Cortex of kidney (tissue), 1 donor: ENCODE measurements at places on chromosomes 4 and X.

DNA sequence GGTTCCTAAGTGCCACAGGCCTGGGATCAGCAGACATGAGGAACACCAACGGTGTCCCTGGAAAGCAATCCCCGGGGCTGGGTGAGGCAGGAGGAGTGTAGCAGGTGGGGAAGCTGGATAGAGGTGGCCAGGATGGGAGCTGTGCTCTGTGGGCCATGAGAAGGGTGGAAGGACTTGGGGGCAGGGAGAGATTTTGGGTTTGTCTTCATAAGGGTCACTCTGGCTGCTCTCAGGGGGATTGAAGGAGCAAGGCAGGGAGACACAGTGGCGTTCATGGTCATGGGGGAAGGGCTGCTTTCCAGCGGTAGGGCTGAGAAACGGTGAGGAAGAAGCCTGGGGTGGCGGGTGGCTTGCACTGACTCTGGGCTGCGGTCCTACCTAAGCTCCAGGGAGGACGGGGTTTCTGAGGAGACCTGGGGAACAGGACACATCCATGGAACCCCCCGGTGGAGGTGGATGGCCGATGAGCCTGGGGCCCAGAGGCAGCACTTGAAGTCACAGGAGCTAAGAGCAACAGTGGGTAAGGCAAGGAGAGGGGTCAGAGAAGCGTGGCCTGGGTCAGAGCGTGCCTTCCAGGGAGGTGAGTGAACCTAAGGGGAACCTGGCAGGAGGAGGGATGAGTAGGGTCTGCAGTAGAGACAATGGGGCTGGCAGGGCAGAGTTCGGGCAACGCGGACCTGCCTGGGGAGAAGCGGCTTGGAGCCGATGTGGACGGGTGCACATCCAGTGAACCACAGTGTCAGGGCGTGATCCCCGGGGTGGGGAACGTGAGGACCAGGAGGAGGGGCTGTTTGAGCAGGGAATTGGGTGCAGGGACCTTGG, 12.4 kb upstream of the CTBP1 start:
- DNase-seq, result no peak

- DNase-seq, result no peak
Measured at GRCh38 chr4:185995665-185996064, 73.3 kb upstream of the TLR3 start.

GRCh38 chr4:156252358-156252921, 298.8 kb upstream of the CTSO start:
- no peak for DNase-seq

- DNase-seq, result no peak
Measured at GRCh38 chr4:42541647-42542046, 115.3 kb downstream of the ATP8A1 start.

DNA sequence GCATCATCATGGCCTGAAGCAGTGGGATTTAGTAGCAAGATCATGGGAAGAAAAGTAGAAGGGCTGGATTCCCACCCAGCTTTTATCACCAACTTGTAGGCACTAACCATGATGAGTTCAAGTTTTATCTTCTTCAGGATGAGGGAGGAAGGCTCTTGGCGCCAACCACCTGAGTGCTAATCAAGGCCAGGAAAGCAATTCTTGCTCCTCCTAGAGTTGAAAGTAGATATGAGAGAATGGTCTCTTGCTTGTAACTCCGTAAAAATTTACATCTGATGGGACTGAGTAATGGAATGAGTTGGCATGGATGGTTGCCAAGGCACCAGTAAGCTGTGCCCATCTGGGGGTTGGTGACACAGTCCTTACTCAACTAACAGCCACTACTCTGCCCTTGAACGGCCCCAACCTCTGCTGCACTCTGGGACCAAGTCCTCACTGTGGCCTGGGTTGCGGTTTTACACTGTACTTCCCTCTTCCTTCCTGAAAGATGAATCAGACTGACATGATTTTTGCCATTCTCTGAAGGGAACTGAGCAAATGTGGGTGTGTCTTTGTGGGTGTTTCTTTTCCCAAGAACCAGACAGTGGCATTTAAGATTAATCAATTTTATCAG, 39.4 kb upstream of the NDP start:
- no peak for DNase-seq

- no peak for DNase-seq
Measured at GRCh38 chrX:152641256-152641875, 3.7 kb downstream of the GABRQ start.

- no peak for DNase-seq
Measured at GRCh38 chr4:139666735-139667281, 1.2 kb downstream of the MGST2 start.

DNA sequence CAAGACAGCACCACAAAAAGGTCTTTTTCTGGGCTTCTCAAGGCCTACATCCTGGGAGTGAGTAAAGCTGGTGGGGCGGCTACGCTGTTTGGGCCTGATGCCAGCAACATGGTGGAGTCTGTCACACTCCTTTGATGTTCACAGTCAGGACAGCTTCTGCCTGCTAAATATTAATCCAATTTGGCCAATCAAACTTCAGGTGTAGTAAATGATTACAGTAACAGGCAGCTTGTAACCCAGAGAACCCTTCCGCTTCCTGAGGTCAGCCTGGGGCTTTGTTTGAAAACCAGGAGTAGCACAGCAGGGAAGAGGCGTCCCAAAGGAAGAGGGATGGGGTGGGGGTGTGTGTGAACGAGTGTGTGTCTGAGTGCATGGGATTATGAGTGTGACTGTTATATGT, 220.4 kb downstream of the MAML3 start:
- no peak for DNase-seq

DNA sequence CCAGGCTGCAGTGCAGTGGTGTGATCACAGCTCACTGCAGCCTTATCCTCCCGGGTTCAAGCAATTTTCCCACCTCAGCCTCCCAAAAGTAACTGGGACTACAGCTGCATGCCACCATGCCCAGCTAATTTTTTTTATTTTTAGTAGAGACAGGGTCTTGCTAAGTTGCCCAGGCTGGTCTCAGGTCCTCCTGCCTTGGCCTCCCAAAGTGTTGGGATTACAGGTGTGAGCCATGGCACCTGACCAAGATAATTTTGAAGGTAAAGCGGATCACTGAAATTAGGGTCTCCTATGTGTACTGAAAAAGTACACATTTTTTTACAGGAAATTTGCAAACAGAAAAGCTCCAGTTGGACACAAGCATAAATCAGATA, 4.8 kb downstream of the SAT1 start:
- DNase-seq, result no peak

- DNase-seq, result no peak
Measured at GRCh38 chr4:3321295-3321889, 28.6 kb downstream of the RGS12 start.

- no peak for DNase-seq
Measured at GRCh38 chrX:23901805-23902204, 5.9 kb downstream of the APOO start.

DNA sequence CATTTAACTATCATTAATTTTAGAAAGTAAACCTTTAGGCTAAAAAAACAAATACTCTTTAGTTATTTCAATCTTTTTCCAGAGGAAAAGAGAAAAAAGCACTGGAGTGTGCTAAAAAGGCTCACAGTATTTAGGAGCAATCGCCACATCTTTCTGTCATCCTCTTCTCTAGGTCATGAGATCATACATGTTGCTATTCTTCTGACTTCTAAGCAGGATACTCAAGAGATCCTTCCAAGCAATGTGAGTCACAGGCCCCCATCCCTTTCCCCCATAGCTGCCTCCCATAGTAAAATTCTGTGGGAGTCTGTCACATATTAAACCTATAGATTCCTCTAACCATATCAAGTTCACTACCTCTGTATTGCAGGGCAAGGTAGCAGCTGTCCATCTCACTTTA, 7.7 kb downstream of the EDNRA start:
- no peak for DNase-seq

- no peak for DNase-seq
Measured at GRCh38 chr4:149791851-149792250, 23.8 kb downstream of the IQCM start.

GRCh38 chrX:47628982-47629381, 748 bp downstream of the CFP start:
- no peak for DNase-seq

- no peak for DNase-seq
Measured at GRCh38 chr4:145299380-145300076, 119.1 kb upstream of the OTUD4 start.

DNA sequence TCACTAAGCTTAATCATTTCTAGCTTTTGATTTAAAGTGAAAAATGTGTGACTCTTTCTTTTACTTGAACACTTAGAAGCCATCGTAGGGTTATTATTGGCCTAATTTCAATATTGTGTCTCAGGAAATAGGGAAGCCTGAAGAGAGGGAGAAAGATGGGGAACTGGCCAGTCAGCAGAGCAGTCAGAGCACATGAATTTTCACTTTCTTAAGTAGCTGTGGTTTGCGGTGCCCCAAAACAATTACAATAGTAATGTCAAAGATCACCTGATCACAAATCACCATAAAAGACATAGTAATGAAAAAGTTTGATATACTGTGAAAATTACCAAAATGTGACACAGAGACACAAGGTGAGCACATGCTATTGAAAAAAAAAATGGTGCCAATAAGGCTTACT, 45.5 kb downstream of the CENPC start:
- no peak for DNase-seq

DNA sequence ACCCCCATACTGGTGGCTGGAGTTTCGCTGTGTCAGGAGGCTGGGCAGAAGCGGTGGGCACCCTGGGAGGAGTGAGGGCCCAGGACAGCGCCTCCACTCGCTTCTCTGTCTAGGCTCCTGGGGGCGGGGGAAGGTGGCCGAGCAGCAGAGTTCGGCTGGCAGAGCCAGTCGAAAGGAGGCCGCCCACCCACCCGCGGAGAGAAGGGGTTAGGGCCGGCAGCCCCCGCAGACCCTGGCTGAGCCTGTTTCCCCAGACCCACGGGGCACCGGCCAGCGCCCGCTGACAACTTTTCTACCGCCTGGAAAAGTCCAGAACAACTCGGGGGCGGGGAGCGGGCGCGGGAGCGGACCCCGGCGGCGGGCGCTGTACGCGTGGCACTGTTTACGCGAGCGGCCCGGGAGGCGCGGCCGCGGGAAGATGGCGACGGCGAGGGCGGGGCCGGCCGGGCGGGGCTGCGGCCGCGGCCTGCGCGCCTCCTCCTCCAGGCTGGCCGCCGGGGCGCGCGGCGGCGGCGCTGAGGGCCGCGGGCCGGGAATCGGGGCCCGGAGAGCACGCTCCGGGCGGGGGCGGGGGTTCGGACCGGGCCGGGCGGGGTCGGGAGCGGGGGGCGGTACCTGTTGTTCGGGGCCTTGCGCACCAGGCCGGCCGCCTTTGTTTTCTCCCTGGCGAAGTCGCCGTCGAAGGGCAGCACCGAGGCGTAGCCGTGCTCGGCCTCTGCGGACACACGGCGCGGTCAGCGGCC, 628 bp downstream of the MXD4 start:
- no peak for DNase-seq

DNA sequence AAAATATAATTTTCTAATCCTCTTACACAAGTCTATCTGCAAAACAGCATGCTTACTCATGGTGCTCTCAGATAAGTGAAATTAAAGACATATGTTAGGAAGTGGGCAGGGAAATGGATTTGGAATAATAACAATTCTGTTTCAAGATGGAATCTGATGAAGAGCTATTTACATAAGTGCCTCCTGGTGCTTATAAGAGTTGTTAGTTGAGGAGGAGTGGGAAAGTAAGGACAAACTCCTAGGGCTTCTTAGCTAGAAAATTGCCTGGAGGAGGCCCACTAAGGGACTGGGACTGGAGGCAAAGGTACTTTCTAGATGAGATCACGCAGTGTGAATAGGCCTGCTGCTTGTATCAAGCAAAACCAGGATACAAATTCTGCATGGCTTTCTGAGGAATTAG, 939.8 kb downstream of the GLUD2 start:
- DNase-seq, result no peak

DNA sequence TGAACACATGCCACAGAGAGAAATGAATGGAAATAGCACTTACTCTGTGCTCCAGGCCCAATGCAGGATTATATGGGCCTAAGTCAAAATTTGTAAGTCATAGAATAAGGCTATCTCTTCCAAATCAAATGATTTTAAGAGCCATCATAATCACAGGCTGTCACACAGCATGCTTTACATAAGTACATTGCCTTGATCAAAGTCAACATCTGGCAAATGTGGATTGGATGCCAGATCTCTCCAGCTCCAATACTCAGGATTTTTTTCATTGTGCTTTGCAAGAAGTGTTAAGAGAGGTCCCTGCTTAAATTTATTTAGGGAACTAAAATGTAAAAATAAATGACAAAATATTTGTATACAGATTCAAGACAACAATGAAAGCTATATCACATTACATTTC, 299.9 kb downstream of the PRDM5 start:
- DNase-seq, result no peak
